Fibroblast of villous mesenchyme (primary cell): ENCODE measurements at places on chromosomes 3 and 15.

DNA sequence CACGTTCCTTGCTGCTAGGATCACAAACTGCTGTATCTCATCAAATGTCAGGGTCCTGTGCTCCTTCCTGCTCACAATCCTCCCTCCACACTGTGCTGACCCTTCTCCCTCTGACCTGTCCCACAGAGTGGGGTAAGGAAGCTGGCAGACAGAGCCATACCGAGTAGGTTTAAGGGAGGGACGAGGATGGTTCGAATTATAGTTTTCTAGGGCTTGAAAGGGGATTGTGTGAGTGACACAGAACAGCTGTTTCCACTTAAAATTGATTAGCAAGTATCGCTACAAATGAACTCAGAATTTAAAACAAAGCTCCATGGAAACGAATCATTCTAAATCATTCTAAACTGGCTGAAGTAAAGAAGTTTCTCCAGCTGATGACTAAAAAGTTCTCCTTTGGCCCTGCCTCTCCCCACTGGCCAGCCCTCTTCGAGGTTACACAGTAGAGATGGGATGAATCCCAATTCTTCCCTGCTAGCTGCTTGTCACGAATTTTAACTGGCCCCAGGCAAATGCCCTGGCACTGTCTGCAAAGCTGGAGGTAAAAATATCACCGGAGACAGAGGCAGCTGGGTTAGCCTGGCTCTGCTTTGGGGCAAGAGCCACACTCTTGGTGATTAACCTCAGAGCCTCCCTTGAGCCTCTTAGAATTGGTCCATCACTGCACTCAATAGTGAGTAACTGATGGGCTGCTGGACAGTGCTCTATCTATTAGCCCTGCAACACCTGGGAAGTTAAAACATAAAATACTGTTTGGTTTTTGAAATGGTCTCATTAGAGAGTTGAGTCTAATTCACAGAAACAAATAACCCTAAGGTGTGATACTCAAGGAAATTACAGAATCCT is 194.9 kb downstream of the CHST2 start:
- DNase-seq, result no peak

GRCh38 chr3:172478116-172478515 is 29.9 kb upstream of the GHSR start:
- no peak for DNase-seq

DNA sequence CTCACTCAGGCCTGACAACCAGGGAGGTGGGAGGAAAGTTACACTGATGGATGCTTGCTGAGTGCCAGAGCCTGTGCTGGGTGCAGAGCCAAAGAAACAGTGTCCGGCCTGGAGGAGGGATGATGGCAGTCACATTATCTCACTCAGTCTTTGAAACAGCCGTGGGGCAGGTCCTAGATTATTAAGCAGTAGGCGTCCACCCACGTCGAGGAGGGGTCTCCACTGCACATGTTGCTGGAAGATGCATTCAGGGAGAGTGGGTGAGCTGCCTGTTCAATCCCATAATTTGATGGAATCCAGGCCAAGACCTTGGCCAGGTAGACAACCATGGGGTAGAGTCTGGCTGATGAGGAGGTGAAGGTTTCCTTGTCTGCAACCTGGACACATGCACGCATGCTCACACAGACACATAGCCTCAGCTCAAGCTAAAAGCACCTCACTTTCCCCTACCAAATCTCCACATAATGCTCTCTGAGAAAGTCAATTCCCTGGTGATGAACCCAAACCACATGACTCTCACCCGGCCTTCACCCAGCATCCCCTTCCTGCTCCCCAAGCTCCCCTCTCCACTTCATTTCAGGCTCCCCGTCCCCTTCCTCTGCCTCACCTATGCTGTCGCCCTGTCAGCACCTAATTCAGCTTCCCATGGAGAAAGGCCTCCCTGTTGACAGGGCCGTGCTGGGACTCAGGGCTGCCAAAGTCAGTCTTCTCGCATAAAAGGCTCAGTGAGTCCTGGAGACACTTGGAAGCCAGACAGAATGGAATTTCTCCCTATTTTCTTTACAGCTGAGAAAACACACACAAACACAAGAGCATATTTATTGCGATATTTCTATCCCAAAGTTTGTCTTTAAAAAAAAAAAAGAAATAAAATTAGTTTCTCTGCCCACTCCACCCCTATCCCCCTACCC is 29.8 kb downstream of the ACAN start:
- no peak for DNase-seq

- no peak for DNase-seq
Observed at GRCh38 chr3:150359381-150359780, 48.7 kb upstream of the TSC22D2 start.

GRCh38 chr3:138898301-138898700 is 48.6 kb downstream of the FOXL2 start:
- peak; percentile 33 for DNase-seq

DNA sequence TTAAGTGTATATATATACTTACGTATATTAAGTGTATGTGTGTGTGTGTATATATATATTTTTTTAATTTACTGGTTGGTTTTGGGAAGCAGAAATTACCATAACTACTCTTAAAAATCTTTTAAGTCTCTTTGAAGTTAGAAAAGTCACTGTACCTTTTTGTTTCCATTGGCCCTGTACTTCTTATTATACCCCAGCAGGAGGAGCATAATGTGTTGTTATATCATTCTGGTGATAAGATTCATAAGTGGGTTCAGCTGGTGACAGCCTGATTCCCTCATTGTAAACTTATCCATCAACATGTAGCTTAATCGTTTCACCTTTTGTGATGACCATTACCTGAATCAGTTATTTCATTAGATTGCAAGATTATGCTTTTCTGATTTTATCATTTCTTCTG is 30.8 kb downstream of the MLH1 start:
- peak; percentile 29 for DNase-seq

GRCh38 chr3:112013058-112013783 is 14.5 kb downstream of the TAGLN3 start:
- DNase-seq, result peak; percentile 84

DNA sequence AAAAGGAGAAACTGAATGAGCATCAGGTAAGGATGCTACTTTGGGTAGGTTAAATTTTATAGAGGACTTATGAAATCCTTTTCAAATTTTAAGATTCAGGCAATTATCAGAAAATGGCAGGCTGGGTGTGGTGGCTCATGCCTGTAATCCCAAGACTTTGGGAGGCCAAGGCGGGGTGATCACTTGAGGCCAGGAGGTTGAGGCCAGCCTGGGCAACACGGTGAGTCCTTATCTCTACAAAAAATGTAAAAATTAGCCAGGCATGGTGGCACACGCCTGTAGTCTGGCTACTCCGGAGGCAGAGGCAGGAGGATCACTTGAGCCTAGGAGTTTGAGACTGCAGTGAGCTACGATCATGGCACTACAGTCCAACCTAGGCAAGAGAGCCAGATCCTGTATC is 23.1 kb downstream of the DCUN1D1 start:
- no peak for DNase-seq
